ENCODE measurements at places on chromosomes 5 and 9.

GRCh38 chr9:93587651-93588347, 11.4 kb downstream of the PHF2 start:
- no peak for DNase-seq

GRCh38 chr9:106218854-106219253, 524.5 kb downstream of the TMEM38B start:
- DNase-seq: no peak

- DNase-seq: no peak
Observed at GRCh38 chr5:115573133-115573532, 28.6 kb upstream of the FEM1C start.

DNA sequence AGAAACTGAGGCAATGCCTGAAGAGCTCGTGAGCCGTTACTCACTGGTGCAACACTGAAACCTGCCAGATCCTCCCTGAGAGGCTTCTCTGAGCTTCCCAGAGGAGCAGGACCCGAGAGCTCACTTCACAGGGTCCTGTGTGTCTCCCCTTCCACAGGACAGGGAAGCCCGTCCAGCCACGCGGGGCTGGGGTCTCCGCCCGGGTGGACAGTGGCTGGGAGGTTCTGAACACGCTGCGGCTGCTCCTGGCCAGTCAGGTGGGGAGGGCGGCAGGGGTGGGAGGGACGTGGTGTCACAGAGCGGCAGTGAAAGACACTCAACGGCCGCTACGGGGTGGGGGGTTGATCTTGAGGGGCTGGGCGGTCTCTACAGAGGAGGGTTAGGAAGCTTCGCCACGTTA, 290 bp upstream of the ZDHHC11 start:
- no peak for DNase-seq

GRCh38 chr9:6328103-6328502, at the start of gene TPD52L3:
TSS of gene TPD52L3 (plus strand) at chr9:6328375. CDS start at chr9:6328596, 221 bp downstream.
- no peak for DNase-seq
